ENCODE measurements at places on chromosomes 5 and 9. TPM values are rescaled to one million over a fixed set of nuclear protein-coding genes. Genes with fewer than 3 reads are reported as not detected.

GRCh38 chr5:56094579-56095361, 100.0 kb upstream of the IL6ST start:
- no peak for DNase-seq

DNA sequence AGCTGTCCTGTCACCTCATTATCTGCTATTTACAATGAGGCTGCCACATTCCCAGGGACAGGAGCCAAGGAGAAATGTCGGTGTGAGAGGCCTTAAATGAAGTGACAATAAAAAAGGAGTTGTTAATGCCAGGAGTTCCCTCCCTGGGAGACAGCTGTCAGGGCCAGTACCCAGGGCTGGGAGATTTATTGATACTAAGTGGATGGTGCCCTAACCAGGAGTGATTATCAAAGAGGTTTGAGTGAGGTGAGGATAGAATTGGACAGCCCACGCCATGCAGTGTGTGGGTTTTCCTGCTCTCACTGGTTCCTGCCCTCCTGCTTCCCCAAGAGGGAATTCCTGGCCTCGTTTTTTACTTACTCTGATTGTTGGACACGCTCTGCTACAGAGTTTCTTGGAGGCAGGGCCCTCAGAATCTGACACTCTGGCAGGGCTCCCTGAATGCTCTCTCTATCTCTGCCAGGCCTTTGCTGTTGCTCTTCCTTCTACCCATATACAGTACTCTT, 150.8 kb downstream of the GRIA1 start:
- no peak for DNase-seq

The FAM221B gene
- not detected for total RNA-seq

The EPB41L4B gene
- 0.93 TPM for total RNA-seq
